Ovary (tissue), 10 donors: ENCODE measurements at places on chromosomes 13 and 19. TPM values are rescaled to one million over a fixed set of nuclear protein-coding genes. Genes with fewer than 3 reads are reported as not detected.

The CGB1 gene
- total RNA-seq: not detected

The CCDC70 gene
- not detected for total RNA-seq

The FPR1 gene
- 3.6 TPM for total RNA-seq

The ZNF793 gene
- 9.8 TPM for total RNA-seq

The ANGPTL8 gene
- total RNA-seq: not detected

DNA sequence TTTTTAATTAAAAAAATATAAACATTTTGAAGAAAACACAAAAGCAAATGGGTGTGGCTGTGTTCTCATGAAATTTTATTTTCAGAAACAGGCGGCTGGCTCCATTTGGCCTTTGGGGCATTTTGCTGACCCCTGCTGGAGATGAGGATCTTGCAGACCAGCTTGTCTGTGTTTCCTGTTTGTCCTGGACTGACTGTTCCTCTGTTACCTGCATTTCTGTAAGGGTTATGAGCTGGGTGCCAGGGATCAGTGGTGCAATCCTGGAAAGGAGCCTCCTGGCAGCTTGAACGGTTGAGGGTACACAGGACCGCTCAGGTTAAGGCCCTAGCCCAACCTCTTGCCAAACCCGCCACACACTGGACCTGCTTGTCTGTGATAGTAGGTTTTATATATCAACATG, 49.9 kb downstream of the ZNF787 start:
- H3K27me3 ChIP-seq: no peaks in the 10 kb centered on the region
- no peaks in the 10 kb centered on the region for H3K36me3 ChIP-seq
- no peak overlapping the region for H3K27ac ChIP-seq
- H3K4me3 ChIP-seq: no peak overlapping the region
- H3K4me1 ChIP-seq: no peaks in the 10 kb centered on the region
- DNase-seq: no peak

DNA sequence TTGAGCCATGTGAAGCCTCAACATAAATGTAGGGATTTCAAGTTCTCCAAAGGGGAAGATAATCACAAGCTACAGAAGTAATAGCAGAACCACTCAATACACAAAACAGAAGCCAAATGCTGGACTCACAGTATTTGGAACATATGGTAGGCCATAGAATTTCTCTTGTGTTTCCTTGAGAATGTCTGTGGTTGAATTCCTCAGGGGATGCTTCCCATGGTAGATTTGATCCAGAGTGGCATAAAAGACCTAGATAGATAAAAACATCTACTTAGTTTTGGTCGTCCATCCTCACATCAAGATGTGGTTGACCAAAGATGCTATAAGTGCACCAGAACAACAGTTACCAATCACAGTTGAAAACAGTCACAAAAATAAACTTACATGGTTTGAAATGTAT, 83.4 kb downstream of the MIPEP start:
- DNase-seq: no peak
- H3K27me3 ChIP-seq: no peaks in the 10 kb centered on the region
- H3K27ac ChIP-seq: no peak overlapping the region

GRCh38 chr13:65479692-65480091, 1750.4 kb downstream of the PCDH9 start:
- H3K27me3 ChIP-seq: no peaks in the 10 kb centered on the region
- no peaks in the 10 kb centered on the region for H3K4me1 ChIP-seq
- H3K27ac ChIP-seq: no peak overlapping the region
- no peaks in the 10 kb centered on the region for H3K36me3 ChIP-seq

- no peak overlapping the region for H3K27ac ChIP-seq
- H3K36me3 ChIP-seq: no peaks in the 10 kb centered on the region
- H3K27me3 ChIP-seq: no peaks in the 10 kb centered on the region
- no peak for DNase-seq
- peaks cover 3% of the 10 kb centered on the region for H3K4me1 ChIP-seq
These were observed 25.2 kb upstream of the KATNAL1 start for GRCh38 chr13:30332456-30333143.

- DNase-seq: peak; percentile 43
- H3K27me3 ChIP-seq: no peaks in the 10 kb centered on the region
- no peak overlapping the region for H3K27ac ChIP-seq
These were observed 1.0 kb upstream of the BCAM start for GRCh38 chr19:44807652-44808462.

GRCh38 chr19:41226053-41226873, 7.2 kb downstream of the AXL start:
- H3K27ac ChIP-seq: peak overlapping the region; percentile 65
- H3K4me1 ChIP-seq: peaks cover 6% of the 10 kb centered on the region
- H3K4me3 ChIP-seq: peak overlapping the region; percentile 42
- H3K27me3 ChIP-seq: no peaks in the 10 kb centered on the region

DNA sequence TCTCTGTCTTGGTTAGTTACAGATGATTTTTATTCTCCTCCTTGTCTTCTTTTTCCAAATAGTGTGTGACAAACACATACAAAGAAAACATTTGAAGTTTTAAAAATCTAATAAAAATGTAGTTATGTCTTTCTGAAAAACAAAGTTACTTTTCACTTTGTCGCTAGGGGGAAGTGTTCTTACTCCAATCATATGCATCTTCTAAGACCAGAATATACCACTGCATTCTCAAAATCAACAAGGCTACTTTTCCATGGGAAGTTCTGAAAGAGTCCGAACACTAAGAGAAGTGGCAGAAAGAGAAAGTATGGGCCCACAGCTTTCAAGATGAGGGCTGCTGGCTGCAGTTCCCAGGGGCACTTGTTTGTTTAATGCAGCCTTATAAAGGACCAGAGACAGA, 208.9 kb downstream of the DCT start:
- DNase-seq: no peak
- H3K27ac ChIP-seq: no peak overlapping the region
- H3K36me3 ChIP-seq: no peaks in the 10 kb centered on the region

GRCh38 chr13:43433691-43434141, 353.1 kb downstream of the ENOX1 start:
- DNase-seq: no peak
- H3K4me3 ChIP-seq: no peak overlapping the region
- no peak overlapping the region for H3K27ac ChIP-seq
- no peaks in the 10 kb centered on the region for H3K27me3 ChIP-seq
- no peaks in the 10 kb centered on the region for H3K4me1 ChIP-seq
